ENCODE measurements at places on chromosomes 2 and 18.

- DNase-seq, result no peak
Observed at GRCh38 chr18:79510046-79510685, 114.4 kb downstream of the NFATC1 start.

GRCh38 chr2:100422320-100423055, 5.0 kb upstream of the CHST10 start:
- peak; percentile 29 for DNase-seq

GRCh38 chr2:96526101-96526591, 10.4 kb upstream of the ARID5A start:
- DNase-seq, result no peak

DNA sequence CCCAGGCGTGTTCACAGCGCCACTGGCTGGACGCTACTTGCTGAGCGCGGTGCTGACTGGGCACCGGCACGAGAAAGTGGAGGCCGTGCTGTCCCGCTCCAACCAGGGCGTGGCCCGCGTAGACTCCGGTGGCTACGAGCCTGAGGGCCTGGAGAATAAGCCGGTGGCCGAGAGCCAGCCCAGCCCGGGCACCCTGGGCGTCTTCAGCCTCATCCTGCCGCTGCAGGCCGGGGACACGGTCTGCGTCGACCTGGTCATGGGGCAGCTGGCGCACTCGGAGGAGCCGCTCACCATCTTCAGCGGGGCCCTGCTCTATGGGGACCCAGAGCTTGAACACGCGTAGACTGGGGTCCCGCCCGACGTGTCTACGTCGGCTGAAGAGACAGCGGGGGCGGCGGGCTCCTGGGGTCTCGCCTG, 891 bp upstream of the KHK start:
- peak; percentile 76 for DNase-seq

DNA sequence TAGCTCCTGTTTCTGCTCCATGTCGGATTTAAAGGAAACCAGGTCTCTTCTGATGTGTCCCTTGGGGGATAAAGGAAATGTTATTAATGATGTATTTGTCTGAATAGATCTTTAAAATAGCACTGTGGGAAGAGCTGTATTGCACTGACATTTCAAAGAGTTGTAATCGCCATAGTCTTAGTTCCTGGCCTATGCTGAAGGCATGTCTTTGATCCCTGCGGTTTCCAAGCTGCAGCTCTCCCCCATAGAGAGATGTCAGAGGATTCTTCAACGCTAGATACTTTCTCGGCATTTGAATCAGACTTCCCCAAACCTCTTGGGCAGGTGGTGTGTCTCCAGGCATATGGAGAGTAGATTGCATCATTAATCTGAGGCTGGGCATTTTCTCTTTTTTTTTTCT, 40.4 kb downstream of the NAT8 start:
- no peak for DNase-seq

GRCh38 chr2:195214072-195214471, 443.0 kb upstream of the SLC39A10 start:
- DNase-seq, result no peak

GRCh38 chr2:68770271-68771111, 35.9 kb downstream of the ARHGAP25 start:
- peak; percentile 28 for DNase-seq

- DNase-seq, result no peak
Observed at GRCh38 chr2:143426296-143426695, 297.1 kb downstream of the ARHGAP15 start.

- DNase-seq, result no peak
Observed at GRCh38 chr2:40103590-40103989, 324.5 kb upstream of the THUMPD2 start.

- no peak for DNase-seq
Observed at GRCh38 chr2:158998551-158999248, 30.3 kb downstream of the TANC1 start.

DNA sequence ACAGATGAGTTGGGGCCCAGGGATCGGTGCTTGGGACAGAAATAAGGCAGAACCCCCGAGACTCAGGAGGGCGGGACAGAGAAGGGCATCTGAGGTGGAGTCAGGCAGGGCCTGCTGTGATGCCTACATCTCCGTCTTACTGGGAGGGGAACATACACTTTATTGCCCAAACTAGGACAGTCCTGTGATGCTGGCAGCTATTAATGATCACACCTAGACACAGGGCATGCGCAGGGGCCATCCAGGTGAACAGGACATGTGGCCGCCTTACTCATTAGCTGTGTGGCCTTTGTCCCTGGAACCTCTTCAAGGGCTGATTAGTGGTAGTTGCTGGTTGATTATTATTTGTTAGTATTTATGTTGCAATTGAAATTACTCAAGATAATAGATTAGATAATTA, 33.2 kb downstream of the MLPH start:
- no peak for DNase-seq

DNA sequence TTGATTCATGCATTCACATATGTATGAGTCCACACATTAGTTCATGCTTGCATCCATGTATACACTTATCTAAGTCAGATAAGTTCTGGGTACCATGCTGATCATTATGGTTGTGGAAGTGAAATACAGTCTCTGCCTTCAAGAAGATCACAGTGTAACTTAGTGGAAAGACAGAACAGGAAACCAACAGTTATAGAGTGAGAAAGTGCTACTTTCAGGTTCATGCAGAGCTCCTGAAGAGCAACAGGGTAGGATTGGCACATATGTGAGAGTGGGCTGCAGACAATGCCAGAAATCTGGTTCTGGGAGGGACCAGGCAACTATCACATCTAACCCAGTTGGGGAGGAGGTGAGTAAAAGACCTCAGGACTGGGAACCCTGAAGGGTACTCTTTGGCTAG, 35.4 kb upstream of the PGAP1 start:
- DNase-seq, result no peak

DNA sequence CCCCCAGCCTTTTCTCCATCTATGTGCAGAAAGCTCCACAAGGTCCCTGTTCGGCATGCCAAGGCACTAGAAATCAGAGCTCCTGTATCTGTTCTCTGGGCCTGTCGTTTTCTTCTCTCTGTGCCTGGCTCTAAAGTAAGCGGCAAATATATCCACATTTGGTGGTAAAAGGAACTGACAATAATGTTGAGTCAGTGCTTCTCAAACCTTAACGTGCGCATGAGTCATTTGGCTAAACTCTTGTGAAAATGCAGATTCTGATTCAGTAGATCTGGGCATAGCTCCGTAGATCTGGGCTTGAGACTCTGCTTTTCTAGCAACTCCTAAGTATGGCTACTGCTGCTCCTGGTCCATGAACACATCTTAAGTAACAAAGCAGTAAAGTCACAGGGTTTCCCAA, 16.5 kb upstream of the ACSL3 start:
- DNase-seq, result peak; percentile 89

DNA sequence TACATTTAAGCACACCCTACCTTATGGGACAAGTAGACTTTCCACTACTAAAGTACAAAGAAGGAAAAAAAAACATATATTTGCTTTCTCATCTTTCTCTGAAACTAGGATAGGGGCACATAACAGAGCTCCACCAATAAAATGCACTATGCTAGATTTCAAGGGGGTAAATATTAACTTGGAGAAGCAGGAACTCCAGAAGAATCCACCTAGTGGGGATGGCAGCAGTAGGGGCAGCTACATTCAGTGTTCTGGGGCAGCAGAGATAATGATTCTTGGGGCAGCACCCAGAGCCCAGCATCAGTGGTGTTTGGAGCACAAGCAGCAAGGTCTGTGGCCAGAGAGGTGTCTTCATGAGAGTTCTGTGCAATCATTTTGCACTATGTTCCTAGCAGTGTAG, 64.7 kb downstream of the DTNB start:
- DNase-seq, result no peak

- no peak for DNase-seq
Observed at GRCh38 chr2:181680937-181681811, 857 bp upstream of the NEUROD1 start.

- DNase-seq, result no peak
Observed at GRCh38 chr2:25178976-25179375, 10.6 kb upstream of the POMC start.

DNA sequence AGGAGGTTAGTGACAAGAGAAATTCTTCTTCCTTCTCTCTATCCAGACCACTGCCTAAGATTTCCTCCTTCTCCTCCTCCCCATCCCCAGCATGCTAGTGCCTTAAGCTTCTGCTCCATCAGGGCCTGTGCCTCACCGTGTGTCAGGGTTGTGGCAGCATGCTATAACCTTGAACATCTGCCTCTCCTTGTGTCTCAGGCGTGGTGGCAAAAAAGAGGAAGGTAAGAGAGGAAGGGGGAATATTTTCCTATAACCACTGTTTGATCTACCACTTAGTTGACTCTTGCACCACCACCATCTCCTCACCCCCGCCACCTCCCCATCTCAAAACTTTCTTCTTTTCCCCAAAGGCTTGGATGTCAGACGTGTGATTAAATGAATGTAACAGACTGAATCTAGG, 38.3 kb upstream of the PEX13 start:
- DNase-seq, result peak; percentile 58

GRCh38 chr2:38617301-38617700, 14.6 kb upstream of the HNRNPLL start:
- DNase-seq, result no peak
